ENCODE measurements at places on chromosomes 2 and 18.
A peak's percentile ranks its signal among the peaks of the same experiment; 100 is the strongest.

- DNase-seq, result no peak
Measured at GRCh38 chr2:239745386-239746227, 279.5 kb downstream of the NDUFA10 start.

DNA sequence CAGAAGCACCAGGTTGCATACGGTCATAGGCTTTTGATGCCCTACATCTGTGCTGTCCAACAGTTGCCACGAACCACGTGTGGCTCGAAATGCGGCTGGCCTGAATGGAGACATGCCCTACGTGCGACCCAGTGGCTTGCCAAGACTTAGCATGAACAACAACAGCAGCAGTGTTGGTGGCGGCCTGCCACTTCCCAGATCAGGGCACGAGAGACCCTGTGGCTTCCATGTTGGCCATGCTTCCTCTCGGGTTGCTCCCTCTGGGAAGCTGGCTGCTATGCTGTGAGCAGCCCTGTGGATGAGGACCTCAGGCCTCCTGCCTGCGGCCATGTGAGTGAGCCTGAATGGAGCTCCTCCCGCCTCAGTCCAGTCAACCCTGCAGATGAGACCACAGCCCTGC is 212.3 kb downstream of the HDAC4 start:
- no peak for DNase-seq

DNA sequence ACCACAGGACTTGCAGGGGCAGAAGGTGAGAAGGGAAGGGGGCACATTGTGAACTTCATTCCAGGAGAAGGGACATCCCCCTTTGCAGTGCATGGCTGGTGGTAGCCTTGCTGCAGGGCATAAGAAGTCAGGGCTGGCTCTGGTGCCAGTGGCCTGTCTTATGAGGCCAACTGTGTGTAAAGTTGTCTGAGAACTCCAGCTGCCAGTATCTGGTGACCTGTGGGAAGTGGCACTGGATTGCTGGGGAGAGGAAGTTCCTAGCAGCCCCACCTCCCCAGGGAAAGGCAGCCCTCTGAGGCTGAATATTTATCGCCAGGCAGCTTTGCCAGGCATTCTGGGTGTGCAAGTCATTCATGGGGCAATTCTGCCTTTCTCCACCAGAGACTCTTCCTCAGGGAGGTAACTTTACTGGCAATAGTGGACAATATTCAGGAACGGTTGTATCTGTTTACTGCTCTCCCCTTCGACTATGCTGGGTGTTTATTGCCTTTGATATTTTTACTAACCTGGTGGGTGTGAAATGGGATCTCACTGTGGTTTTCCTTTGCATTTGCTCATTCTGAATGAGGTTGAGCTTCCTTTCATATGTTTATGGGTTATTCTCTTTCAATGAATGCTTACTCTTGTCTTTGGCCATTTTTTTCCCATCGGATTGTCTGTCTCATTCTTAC is 12.3 kb downstream of the TRPM8 start:
- DNase-seq, result peak; percentile 3

DNA sequence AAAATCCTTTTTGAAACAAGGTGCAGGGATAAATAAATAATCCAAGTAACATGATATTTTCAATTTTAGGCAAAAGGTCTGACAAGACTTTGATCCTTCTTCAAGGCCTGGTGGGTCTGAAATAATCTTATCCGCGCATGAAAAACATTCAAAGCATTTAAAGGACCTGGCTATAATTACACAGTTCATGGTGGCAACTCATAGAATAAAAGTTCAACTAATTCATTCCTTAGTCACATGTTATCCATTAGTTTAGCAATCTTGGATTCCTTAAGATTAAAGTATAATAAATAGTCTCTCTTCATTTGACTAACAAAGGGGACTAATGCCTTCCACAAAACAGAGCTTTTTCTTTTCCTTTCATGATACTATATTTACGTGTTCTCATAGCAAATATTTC is 21.0 kb upstream of the SLC38A11 start:
- no peak for DNase-seq

- DNase-seq, result no peak
Measured at GRCh38 chr18:12819322-12819721, 64.7 kb downstream of the PTPN2 start.

DNA sequence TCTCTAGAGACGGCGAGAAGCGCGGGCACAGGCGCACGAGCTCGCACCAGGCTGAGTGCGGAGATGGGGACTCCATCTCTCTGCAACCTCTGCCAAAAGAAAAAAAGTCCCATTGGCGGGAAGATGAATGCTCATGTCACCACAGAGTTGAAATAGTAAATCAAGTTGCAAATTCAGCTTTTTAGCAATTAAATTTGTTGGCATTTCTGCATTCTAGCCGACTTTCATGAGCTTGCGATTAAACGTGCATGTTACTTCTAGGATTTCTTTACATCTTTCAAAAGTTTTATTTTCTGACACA is 588 bp downstream of the CHAC2 start:
- DNase-seq, result peak; percentile 30

- DNase-seq, result peak; percentile 28
Measured at GRCh38 chr2:134897932-134898331, 20.7 kb upstream of the CCNT2 start.

- DNase-seq, result no peak
Measured at GRCh38 chr2:168200930-168201583, 46.3 kb downstream of the STK39 start.

DNA sequence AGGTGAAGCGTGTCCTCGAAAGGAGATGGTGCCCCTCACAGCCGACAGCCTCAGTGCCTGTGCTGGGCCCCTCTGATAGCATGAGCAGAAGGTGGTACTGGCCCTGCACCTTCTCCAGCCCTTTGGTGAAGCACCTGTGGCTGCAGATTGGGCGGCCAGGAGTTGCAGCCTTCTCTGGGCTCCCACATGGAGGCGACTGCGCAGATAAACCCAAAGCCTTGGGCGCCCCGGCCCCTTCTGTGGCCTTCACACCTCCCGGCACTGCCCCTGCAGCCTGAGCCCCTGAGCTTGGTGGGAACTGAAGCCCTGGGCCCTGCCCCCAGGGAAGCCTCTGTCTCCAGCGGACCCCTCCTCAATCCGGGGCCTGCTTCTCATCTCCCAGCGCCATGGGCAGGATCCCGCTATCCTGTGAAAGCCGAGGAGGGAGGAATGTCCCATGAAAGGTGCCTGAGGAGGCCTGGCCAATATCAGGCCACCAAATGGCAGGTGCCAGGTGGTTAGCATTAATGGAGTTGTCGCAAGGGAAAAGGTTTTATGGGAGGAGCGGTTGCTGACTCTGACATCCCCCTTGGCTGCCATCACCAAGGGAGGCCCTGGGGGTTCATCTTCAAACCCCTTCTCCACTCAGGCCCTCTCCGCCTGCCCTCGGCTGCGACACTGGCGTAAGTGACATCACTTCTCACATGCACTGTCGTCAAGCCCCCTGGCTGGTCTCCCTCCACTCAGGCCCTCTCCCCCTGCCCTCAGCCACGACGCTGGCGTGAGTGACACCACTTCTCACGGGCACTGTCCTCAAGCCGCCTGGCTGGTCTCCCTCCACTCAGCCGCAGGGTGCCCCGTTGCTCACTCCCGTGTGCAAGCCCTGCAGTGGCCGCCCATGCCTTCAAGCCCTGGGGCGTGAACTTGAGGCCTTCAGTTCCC is 62.4 kb downstream of the DDX1 start:
- DNase-seq, result no peak

DNA sequence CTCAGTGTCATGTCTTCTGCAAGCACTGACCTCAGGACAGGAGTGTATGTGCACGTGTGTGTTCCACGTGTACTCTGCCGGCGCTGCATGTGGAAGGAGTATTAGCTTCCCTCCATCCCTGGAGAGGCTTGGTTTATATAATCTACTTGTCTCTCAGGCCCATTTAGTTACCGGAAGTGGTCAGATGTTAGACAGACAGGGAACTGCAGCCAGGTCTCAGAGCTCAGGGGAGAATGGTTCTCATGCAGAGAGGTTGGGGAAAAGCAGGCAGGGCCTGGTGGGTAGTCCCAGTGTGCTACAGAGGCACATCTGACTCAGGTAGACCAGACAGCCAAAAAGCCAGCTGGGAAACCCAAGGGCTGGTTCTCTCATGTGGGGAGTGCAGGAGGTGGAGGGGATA is 167.9 kb downstream of the CTIF start:
- no peak for DNase-seq

- peak; percentile 77 for DNase-seq
Measured at GRCh38 chr2:64487256-64488049, 33.5 kb downstream of the LGALSL start.

- DNase-seq, result no peak
Measured at GRCh38 chr2:165594231-165594934, 124.9 kb downstream of the CSRNP3 start.

DNA sequence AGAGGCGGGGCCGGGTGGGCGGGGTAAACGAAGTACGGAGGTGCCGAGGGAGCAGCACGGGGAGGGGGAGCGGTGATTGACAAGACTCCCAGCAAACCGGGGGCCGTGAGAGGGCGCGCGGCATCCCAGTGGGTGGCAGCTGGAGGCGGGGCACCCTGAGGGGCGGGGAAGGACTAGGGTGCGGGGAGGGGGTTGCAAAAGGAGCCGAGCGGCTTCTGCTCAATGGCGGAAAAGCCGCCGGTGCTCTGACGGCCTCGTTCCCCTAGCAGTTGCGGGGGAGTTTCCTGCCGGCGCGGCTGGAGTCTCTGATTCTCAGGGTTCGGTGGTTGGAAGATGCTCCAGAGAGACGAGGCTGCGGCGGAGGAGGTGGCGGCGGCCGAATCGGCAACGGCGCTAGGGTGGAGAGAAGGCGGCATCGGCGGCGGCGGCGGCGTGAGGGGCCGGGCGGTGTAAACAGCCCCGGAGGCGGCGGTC is at the start of gene PPM1B:
PPM1B (plus strand) TSS at position 195 of the 474 bp plus-strand sequence. CDS start 32,325 bp downstream, outside the sequence.
- no peak for DNase-seq

DNA sequence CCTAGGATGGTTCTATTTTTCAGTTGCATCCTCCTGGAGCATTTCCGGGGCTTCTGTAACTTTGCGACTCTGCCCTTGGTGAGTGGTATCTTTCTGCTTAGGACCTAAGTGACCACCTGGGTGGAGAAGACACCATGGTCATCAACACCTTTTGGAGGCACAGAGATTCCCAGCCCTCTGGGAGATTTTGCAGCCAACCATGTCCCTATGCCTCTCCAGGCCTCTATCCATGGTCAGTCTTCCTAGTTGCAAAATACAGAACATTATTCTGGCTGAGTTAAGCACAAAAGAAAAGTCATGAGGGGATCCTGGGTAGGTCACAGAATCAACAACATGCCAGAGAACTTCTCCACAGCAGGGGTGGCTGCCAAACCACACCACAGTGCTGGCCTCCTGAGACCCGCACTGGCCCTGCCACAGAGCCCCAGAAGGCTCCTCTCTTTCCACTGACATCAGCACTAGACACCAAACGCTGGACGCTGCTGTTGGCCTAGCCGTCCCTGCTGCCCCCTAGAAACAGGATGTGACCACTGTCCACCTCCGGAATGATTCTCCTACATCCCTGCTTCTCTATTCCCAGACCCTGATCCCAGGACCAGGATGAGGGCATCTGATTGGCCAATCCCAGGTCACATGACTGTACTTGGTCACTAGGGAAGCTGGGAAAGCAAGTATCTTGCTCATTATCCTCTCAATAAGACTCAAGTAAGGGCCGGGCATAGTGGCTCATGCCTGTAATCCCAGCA is 47.7 kb downstream of the SMAD7 start:
- DNase-seq, result no peak

DNA sequence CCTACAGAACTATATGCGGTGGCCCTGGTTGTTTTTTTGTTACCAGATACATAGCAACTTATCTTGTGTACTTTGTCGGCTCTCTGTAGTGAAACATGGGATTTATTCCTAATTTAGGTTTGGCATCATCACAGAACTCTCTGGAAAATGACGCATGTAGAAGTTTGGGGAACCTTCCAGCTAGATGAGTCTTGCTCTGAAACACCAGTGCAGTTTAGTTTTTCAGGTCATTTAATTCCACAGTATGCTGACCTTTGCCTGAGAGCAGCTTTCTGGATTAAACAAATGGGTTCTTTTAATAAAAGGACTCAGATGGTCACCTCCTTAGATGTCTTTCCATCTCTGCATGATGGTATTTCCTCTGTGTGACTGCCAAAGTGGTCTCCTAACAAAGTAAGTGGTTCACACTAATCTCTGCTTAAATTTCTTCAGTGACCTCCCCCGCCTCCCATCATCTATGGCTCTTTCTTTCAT is 39.9 kb downstream of the MYO3B start:
- DNase-seq, result no peak

GRCh38 chr2:201420442-201421113 is 30.7 kb downstream of the TRAK2 start:
- no peak for DNase-seq

- no peak for DNase-seq
Measured at GRCh38 chr2:69372767-69373166, 14.3 kb downstream of the GFPT1 start.

- DNase-seq, result no peak
Measured at GRCh38 chr2:134943540-134943939, 24.9 kb downstream of the CCNT2 start.
